ENCODE measurements at places on chromosomes 1 and 21.

- DNase-seq: no peak
These were observed 76.1 kb upstream of the C8B start for GRCh38 chr1:57041901-57042300.

DNA sequence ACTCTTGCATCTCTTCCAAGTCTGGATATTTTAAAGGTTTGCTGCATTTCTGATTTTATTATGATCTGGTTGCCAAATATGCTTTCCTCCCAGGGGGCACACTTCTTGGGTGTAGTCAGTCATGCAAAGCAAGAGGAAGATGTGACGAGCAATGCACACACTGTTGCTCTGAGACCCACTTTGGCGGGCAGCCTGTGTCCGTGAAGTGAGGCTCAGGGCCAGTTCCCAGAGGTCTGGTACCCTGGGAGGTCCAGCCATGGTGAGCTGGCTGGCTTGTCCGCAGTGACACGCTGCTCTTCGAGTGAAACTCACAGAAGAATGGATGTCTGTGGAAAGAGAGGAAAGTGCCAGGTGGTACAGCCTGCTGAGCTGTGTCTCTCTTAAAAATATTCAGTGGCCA lies 52.8 kb upstream of the EDN2 start:
- DNase-seq: no peak

- DNase-seq: no peak
These were observed 19.0 kb upstream of the DUSP10 start for GRCh38 chr1:221760911-221761310.

GRCh38 chr1:39204441-39205081 lies at the start of gene MACF1:
Gene MACF1 (plus strand): TSS chr1:39204695. CDS start chr1:39205023, 328 bp downstream.
- no peak for DNase-seq

GRCh38 chr1:108561689-108562326 lies 1.9 kb downstream of the EEIG2 start:
- DNase-seq: no peak

- DNase-seq: no peak
These were observed 30.0 kb upstream of the ROR1 start for GRCh38 chr1:63743781-63744180.

- DNase-seq: no peak
These were observed 129.7 kb upstream of the FAM72C start for GRCh38 chr1:144101397-144102045.

- DNase-seq: no peak
These were observed 112.5 kb upstream of the NGF start for GRCh38 chr1:115450501-115451040.

DNA sequence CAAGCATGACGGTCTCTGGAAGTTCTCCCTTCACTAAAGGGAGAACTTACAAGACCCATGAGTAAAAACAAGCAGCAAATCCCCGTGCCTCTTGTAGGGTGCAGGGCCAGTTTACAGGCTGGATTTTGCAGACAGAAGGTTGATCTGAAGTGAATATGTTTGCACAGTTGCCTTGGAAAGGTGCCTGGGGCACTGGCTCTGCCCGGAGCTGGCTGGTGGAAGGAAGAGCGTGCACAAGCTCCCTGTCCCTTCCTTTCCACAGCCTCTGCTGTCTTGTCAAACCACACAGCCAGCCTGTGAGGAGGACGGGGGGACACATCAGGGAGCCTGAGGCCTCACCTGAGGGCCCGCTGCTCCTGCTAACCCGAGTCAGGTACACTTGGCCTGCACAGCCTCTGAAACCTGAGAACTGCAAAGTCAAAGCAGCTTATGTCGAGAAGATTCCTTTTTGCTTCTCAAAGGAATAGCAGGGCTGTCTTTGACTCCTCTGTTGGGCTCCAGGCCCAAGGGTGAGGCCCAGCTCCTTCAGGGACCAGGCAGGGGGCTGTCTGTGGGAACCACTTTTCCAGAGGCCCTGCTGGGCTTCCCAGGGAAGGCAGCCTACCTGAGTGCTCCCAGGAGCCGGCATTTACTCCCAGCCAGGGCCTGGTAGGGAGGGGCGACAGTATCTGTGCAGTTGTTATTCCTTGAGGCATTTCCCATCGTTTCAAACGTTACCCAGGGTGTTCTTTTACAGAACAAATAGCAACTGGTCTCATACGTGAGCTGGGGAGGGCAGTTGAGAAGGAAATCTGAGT lies 251.5 kb downstream of the SIPA1L2 start:
- DNase-seq: no peak

DNA sequence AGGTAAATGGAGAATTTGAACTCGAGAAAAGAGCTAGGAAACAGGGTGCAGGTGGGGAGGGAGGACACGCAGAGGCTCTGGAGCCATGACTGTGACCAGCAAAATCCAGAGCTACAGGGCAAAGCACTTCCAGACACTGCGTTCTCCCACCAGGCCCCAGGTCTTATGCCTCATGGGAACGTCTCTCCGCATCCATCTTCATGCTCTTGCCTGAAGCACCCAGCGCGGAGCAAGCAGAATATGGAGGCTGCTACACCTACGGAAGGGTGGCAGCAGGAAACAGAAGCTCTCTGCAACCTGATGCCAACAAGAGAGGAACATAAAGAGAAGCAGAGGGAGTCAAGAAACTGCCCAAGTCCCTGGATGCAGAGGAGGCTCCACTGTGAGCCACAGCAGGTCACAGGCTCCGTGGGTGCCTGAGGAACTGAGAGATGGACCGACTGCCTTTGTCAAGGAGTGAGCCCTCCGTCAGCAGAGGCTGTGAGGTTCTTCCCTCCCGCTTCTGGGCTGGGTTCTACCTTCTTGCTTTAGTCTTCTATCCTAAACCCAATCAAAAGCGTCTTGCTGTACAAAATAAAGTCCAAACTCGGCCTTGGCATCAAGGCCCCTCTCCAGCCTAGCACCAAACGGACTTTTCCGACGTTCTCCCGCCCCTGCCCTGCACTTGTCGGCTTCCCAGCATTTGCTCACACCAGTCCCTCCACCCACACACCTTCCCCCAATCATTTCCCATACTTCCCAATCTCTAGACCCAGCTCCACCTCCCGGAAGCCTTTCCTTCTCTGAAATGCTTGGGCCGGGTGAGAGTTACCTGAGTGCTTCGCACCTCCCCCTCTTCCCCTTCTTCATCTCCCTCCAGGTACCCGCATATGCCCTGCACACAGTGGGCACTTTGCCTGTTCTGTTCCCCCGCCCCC lies 930 bp downstream of the DHCR24 start:
- no peak for DNase-seq

- no peak for DNase-seq
These were observed 155.8 kb upstream of the PTGFR start for GRCh38 chr1:78334952-78335351.

GRCh38 chr1:157353546-157353945 lies 198.8 kb downstream of the FCRL5 start:
- DNase-seq: no peak

- DNase-seq: peak; percentile 46
These were observed 207.8 kb downstream of the SLC45A1 start for GRCh38 chr1:8525558-8526275.

DNA sequence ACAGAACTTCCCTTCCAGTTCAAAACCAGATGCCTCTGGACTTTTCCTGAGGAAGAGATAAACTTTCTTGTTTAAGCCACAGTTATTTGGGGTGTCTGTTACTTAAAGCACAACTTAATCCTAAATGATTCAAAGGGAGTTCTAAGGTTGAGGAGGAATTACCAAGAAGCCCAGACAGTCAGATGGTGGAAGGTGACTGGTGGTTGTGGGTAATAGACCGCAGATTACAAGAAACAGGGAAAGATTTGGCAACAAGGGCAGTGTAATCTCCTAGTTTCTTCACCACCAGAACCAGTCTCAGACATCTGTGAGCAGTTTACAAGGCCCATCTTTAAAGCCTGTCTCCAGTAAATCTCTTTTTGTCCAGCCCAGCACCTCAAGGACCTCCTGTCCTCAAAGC lies 130.1 kb upstream of the CTTNBP2NL start:
- DNase-seq: no peak

- no peak for DNase-seq
These were observed at the start of gene SLAMF6 for GRCh38 chr1:160522622-160523345. Gene SLAMF6 (minus strand): TSS chr1:160523255. CDS start chr1:160523192, 63 bp downstream.

GRCh38 chr1:175132436-175132835 lies 60.1 kb downstream of the KIAA0040 start:
- DNase-seq: no peak

DNA sequence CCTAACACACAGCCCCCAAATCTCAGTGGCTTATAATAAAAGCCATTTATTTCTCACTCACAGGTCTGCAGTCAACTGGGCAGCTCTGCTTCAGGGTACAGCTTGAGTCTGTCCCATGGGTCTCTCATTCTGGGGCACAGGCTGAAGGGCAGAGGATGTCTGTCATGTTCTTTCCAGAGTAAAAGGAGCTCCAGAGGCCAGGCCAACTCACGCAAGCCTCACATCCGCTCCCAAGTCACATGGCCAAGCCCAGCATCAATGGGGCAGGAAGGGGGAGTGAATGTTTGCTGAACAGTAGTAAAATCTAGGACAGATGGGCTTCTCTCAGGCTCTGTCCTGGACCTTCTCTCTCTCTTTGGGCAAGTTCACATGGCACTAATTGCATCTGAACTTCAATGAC lies 7.1 kb upstream of the SSBP3 start:
- DNase-seq: no peak

GRCh38 chr1:44016041-44016889 lies 15.0 kb downstream of the SLC6A9 start:
- DNase-seq: no peak

GRCh38 chr1:115138973-115139372 lies 49.7 kb upstream of the TSPAN2 start:
- DNase-seq: peak; percentile 31

DNA sequence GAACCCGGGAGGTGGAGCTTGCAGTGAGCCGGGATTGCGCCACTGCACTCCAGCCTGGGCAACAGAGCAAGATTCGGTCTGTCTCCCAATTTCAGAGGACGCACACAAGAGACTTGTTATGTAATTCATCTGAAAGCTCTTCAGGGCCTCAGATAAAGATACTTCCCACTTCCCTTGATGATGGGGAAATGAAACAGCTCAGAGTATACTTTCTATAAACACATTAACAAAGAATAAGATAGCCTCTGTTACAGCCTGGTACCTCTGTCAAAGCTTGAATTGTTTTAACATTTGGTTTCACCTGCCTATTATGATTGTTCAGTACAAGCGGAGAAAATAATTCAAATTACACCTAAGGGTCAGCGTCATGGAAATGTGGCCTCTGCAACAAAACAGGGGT lies 622.9 kb upstream of the ADGRL4 start:
- DNase-seq: no peak

DNA sequence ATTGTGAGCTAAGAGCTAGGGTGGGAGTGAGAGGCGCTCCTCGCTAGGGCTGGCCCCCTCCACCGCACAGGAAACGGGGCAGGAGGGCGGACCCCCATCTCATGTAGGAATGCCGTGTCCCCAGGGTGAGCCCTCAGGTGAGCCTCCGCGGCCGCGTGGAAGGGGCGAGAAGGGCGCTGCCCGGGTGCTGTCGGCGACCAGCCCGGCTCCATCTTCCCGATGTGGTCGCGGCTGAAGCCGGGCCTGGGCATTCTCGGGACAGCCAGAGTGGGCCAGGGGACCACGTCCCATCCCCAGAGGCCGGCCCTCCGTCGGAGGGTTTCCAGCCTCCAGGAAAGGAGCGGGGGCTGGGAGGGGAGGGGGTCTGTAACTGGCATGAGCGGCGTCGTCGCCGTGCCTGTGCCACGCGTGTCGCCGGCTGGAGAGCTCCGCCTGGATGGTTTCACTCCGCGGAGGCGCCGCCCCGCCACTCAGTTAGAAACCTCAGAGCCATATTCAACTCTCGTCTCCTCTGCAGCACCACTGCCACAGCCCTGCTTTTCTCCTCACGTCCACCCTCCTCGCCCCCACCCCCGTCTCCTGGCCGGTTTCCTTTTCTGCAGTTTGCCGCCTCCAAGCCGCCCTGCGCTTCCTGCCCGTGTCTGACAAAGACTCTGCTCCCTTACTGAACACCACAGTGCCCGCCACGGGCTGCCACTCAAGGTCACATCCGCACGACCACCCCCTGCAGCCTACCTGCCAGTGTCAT lies at the start of gene TMEM269:
Gene TMEM269, plus strand, starts transcription at position 46 of the 748 bp plus-strand sequence. CDS start 4,903 bp downstream, outside the sequence.
- no peak for DNase-seq

DNA sequence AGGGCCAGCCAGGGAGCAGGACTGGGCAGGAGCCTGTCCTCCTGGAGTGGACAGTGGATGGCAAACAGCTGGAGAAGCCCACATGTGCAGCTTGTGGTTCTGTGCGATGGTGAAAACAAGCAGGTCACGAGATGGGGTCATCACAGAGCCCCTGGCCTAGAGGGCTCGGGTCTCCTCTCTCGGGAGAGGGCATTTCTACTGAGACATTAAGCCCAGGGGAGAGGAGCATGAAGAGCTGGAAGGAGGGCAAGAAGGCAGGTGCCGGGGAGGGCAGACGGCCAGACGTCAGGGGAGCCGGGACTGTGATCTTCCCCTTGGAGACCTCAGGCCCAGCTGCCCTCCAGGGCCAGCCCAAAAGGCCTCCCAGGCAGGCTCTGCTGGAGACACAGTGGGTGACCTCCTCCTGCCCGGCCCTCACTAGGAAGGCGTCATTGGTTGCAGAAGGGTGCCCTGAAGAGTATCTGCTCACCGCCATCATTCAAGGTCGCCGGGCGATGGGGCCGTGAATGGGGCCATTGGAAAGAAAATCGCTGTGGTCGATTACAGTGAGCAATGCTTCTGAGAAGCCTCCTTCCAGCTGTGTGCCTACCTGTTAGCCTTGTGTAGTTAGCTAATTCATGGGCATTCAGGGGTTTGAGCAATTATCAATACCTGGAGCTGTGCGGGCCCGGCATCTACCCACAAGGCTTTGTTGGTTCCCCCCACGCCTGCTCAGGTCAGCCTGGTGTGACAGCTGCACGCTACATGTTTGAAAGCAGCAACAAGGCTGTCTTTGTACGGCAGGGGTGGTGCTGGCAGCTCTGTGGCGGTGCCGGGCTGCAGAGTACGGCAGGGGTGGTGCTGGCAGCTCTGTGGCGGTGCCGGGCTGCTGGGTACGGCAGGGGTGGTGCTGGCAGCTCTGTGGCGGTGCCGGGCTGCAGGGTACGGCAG lies 72.3 kb upstream of the ACTRT2 start:
- no peak for DNase-seq

GRCh38 chr1:226571893-226572292 lies 23.3 kb downstream of the STUM start:
- DNase-seq: no peak

DNA sequence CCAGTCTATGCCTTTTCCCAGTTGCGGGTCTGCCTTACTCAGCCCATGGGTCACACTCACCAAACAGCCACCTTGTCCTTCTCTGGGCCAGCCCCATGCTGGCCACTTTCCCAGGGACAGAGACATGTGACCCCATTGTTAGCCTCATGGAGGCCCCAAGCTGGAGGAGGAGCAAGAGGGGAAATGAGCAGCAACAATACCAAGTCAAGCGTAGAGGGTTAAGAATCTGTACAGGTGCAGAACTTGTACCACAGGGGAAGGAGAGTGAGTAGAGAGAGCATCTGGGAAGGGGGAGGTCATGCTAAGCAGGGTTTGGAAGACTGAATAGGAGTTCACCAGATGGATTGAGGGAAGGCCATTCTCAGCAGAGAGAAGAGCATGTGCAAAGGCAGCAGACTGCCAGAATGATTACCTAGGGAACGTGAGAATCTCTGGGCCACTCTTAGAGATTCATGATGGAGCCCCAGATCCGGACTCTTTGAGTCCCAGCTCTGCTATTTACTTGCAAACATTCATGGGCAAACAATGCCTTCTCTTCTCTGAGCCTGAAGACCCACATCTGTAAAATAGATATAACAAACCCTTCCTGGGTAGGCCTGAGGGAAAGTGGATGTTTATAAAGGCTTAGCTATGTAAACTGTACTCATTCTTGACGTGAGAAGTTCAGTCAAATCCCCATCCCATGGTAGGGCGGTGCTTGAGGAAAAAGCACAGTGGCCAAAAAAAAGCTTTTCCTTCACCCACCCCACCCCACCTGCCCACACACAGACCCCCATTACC lies 2.8 kb upstream of the SLC2A1 start:
- DNase-seq: no peak
